Activated CD4-positive, alpha-beta T cell treated with anti-CD3 and anti-CD28 coated beads for 4 hours (primary cell): ENCODE measurements at places on chromosomes 12 and 14.

- DNase-seq, result no peak
Observed at GRCh38 chr12:78490861-78491260, 373.7 kb upstream of the SYT1 start.

DNA sequence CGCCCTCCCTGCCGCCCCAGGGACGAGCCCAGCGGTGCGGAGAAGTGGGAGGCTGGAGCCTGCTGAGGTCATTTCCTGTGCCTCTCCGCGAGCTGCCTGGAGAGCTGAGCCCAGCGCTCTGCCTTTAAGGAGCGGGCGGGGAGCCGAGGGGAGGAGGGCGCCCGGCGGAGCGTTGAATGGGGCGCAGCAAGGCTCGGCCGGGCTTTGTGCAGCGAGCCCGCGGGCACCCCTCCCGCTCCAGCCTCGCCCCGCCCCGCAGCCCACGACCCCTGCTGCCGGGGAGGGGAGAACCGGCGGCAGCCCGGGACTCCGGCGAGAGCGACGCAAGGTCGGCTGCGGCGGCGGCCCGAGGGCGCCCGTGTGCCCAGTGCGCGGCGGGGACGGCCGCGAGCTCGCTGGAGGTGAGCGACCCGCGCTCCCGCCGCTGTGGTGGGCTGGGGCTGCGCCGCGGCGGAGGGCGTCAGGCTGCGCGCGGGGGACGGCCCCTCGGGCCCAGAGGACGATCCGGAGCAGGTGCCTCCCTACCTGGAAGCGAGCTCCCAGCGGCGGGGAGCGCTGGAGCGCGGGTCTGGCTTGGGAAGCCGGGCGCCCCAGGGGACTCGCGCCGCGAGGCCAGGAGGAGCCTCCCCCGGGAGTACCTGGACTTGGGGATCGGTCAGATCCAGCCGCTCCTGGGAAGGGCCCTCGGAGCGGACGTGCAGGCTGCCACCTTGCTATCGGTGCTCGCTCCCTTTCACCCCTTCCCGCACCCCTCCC lies at the start of gene PLEKHH1:
PLEKHH1 (plus strand) TSS at position 293 of the 756 bp plus-strand sequence. CDS start 8,578 bp downstream, outside the sequence.
- peak; percentile 49 for DNase-seq

DNA sequence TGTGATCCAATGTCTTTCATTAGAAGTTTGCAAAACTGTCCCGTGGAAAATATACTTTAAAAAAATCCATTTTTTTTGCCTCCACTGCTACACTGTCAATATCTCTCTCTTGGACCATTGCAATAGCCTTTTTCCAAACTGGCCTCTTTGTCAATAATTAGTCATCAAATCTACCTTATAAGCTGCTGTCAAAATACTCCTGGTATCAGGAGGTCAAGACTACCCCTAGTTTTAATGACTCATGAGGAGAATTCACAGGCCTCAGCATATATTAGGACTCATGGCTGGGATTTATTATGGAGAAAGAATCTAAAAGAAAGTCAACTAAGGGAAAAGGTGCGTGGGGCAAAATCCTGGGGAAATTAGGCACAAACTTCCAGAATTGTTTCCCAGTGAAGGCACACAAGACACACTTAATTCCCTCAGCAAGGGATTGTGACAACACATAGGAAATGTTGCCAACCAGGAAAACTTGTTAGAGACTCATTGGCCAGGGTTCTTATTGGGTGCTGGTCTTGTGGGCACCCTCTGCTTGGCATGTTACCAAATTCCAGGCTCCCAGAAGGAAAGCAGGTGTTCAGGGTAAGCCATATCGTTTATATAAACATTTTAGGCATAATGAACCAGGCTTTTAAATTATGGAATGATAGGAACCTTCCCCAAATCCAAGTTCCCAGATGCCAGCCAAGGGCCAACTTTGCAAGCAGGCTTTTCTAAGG lies 56.1 kb downstream of the TMEM117 start:
- no peak for DNase-seq

- no peak for DNase-seq
Observed at GRCh38 chr12:122423258-122424165, 1.0 kb upstream of the CLIP1 start.

GRCh38 chr12:116672842-116673516 lies 64.9 kb downstream of the SPRING1 start:
- no peak for DNase-seq

DNA sequence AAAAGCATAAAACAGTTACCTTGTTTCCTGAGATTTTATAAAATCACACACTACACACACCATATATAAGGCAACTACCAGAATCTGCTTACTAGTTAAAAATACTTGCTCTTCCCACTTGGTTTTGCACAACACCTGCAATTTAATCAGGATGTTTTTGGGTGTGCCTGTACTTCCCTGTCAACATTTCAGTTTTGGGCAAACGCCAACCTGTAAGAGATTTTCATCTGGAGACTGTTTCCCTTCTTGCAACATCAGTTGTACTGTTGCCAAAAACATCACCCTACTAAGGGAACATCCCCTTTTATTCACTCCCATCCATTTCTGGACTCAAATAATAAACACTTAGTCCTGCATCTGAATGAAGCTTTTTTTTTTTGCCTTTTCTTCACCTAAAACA lies 172.3 kb downstream of the DUSP6 start:
- DNase-seq, result no peak
